Breast epithelium (tissue), 4 donors: ENCODE measurements at places on chromosomes 3 and 15. TPM values are rescaled to one million over a fixed set of nuclear protein-coding genes. Genes with fewer than 3 reads are reported as not detected.

CLDN11 gene
- total RNA-seq = 48.4 TPM

ZNF501 gene
- 4.9 TPM for total RNA-seq

LHFPL4 gene
- not detected for total RNA-seq

STRA6 gene
- not detected for total RNA-seq

DNA sequence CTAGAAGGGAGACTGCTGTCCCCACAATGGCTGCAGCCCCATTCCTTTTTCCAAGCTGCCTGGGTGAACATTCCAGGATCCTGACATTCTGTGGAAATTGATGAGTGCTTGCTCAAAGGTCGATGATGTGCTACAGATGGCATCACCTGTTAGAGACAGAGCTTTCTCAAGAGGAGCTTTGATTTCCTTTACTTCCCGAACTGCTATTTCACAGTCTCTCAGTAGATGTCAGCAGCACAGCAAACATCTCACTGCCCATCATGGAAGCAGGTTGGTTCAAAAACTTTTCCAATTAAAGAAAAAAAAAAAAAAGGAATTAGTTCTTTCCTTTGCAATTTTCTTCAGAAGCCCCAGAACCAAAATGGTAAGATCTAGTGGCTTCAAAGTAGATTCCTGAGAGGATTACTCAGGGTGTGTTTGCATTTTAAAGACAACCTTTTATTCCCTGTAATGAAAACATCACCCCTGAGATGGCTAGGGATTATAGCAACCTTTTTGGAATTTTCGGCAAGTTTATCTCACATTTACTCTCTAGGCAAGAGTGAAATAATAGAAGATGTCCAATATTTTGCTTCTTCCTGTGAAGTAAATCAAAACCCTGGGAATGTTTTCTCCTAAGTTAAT, 44.8 kb downstream of the POLR2M start:
- no peaks in the 10 kb centered on the region for H3K27me3 ChIP-seq
- H3K27ac ChIP-seq = no peak overlapping the region
- no peak for DNase-seq

GRCh38 chr3:39149059-39149455, 4.3 kb downstream of the CSRNP1 start:
- H3K27me3 ChIP-seq = no peaks in the 10 kb centered on the region
- no peak for DNase-seq
- H3K4me3 ChIP-seq = peak overlapping the region; percentile 89
- H3K36me3 ChIP-seq = peaks cover 2% of the 10 kb centered on the region
- peaks cover 39% of the 10 kb centered on the region for H3K4me1 ChIP-seq

DNA sequence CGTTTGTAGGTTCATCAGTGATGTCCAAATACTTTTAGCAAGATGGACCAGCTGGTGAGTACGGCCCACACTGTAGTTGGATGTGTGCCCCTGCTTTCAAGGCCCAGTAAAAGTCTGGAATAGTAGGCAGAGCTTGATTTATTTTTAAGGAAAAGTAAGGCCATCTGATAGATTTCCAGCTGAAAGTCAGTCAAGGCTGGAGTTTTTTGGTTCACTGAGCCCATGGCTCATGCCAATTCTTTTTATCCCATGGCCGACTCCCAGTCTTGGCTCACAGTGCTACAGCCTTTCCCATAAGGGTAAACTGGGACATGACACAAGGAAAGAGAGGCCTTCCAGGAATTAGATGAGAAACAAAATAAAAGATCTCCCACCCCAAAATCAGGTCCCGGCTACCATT, 13.5 kb downstream of the CCDC80 start:
- no peak overlapping the region for H3K27ac ChIP-seq
- no peak for DNase-seq
- no peaks in the 10 kb centered on the region for H3K36me3 ChIP-seq
- H3K27me3 ChIP-seq = no peaks in the 10 kb centered on the region

- H3K4me1 ChIP-seq = no peaks in the 10 kb centered on the region
- no peaks in the 10 kb centered on the region for H3K27me3 ChIP-seq
- H3K4me3 ChIP-seq = no peak overlapping the region
- H3K36me3 ChIP-seq = no peaks in the 10 kb centered on the region
Measured at GRCh38 chr15:77974098-77974414, 103.5 kb downstream of the TBC1D2B start.
